PC-3 (cell line): ENCODE measurements at places on chromosomes 6 and 20. TPM values are rescaled to one million over a fixed set of nuclear protein-coding genes. Genes with fewer than 3 reads are reported as not detected.

TCF15 gene
- 0.40 and 0.98 TPM in 2 replicates for total RNA-seq

RAB23 gene
- total RNA-seq, result 8.2 and 11.2 TPM in 2 replicates

GRCh38 chr20:19453862-19454261, 241.4 kb downstream of the SLC24A3 start:
- no peak for DNase-seq
- no peak overlapping the region for H3K4me3 ChIP-seq
- no peak overlapping the region for H3K27ac ChIP-seq
- peaks cover 71% of the 10 kb centered on the region for H3K27me3 ChIP-seq
- no peaks in the 10 kb centered on the region for H3K36me3 ChIP-seq

DNA sequence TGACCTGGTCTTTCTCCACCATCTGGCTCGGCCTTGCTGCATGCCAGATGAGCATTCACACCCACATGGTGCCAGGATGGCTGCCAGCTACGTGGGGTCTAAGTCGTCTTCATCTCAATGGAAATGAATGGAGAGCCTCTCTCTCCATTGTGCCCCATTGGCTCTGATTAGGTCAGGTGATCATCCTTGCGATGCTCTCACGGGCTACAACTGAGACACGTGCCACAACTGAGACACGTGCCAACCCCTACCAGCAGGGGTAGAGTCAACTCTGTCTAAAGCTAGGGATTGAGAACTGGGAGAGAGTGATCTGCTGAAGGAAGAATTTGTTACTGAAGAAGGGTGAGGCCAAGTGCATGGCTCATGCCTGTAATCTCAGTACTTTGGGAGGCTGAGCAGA, 67.3 kb upstream of the RALY start:
- H3K27ac ChIP-seq, result no peak overlapping the region
- no peak for DNase-seq
- peaks cover 14% of the 10 kb centered on the region for H3K27me3 ChIP-seq
- H3K4me1 ChIP-seq, result no peaks in the 10 kb centered on the region
- no peaks in the 10 kb centered on the region for H3K36me3 ChIP-seq

DNA sequence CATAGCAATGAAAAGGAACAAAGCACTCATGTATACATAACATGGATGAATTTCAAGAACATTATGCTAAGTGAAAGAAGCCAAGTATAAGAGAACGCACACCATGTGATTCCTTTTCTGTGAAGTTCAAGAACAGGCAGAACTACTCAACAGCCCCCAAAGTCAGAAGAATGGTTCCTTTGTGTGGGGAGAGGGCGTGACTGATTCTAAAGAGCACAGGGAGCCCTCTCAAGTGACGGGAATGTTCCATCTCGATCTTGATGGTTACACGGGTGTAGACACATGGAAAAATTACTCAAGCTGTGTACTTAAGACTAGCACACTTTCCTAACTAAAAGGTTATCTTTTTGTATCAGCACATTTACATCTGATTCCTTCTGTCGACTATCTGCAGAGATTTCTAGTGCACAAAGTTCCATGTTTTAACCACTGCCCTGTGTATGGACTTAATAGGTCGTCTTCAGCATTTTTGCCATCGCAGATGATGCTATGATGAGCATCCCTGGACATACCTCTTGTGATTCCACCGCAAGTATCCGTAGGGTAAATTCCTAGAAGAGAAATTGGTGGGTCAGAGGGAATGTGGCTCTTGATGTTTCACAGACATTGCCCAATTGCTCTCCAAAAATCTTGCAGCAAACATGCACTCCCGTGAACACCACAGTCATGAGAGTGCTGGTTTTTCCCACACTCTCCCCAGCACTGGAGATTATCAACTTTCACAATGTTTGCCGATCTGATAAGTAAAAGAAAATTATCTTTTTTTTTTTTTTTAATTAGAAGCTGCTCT, 279.3 kb downstream of the BMP7 start:
- H3K36me3 ChIP-seq, result no peaks in the 10 kb centered on the region
- H3K4me1 ChIP-seq, result peaks cover 55% of the 10 kb centered on the region
- peak; percentile 90 for DNase-seq
- peak overlapping the region; percentile 88 for H3K27ac ChIP-seq
- H3K27me3 ChIP-seq, result no peaks in the 10 kb centered on the region

DNA sequence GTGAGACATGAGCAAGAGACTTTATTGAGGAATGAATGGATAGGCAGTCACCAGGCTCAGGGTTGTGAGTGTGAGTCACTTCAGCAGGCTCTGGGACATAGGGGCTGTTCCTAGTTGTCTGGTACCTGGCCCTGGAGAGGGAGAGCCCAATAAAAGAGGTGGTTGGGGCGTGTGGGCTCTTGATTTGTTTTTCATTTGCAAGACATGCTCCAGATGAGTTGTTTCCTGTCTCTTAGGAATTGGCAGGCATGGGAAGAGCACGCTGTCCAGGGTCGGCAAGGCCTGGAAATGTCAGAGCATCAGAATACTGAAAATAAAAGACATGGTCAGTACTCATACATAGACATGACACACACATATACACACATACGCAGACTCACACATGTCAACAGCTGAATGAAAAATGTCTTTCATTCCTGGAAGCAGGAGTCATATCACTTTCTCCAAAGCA, 166.3 kb upstream of the SULF2 start:
- DNase-seq, result peak; percentile 92
- H3K27ac ChIP-seq, result peak overlapping the region; percentile 93
- H3K4me3 ChIP-seq, result no peak overlapping the region
- H3K27me3 ChIP-seq, result no peaks in the 10 kb centered on the region
